ENCODE measurements at places on chromosomes 2 and 18.

DNA sequence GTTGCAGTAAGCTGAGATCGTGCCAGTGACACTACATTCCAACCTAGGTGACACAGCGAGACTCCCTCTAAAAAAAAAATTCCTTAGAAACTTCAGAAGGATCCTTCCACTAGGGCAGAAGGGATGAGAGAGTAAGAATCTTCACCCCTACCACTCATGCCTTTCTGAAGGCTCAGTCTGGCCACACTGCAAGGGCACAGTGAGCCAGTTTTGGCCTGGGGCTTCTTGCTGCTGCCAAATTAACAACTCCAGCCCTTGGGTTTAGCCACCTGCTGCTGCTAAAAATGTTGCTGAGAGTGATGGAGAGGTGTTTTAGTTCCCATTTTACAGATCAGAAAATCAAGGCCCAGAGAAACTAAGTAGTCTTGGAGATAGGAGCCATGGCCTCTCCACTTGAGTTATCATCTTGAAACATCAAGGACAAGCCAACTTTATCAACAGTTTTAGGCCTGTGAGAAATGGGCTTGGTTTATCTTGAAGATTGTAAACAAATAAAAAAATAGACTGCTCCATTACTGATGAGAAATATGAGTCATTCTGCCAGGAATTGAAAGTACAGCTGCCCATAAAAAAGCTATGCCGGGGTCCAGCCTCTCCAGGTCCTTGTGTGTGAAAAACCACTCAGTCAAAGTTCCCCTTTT, 31.9 kb upstream of the CASP8 start:
- DNase-seq = no peak

GRCh38 chr18:59712311-59712710, 15.1 kb upstream of the CCBE1 start:
- no peak for DNase-seq

GRCh38 chr2:38935568-38936172, 46.0 kb downstream of the ARHGEF33 start:
- DNase-seq = peak; percentile 33

- no peak for DNase-seq
Observed at GRCh38 chr2:184620367-184620766, 22.0 kb downstream of the ZNF804A start.

GRCh38 chr18:71327850-71328249, 1039.0 kb downstream of the SOCS6 start:
- no peak for DNase-seq

DNA sequence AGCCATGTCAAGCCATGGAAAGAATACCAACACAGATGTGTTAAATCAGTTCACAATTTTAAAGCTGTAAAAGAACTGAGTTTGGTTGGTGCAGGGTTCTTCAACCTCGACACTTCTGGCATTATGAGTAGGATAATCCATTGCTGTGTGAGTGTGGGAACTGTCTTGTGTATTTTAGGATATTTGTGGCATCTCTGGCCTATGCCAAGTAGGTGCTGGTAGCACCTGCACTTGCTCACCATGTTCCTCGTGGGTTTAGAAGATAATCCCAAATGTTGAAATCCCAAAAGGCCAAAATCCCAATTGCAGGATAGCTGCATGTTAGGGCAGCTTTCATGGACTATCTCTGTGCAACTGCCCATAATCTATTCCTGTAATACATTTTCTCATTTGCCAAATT, 3.8 kb downstream of the KRCC1 start:
- no peak for DNase-seq

- DNase-seq = no peak
Observed at GRCh38 chr18:9905401-9905922, 8.4 kb upstream of the VAPA start.

GRCh38 chr2:177338177-177338721, 54.3 kb upstream of the AGPS start:
- DNase-seq = peak; percentile 89

All from ACHN (cell line).